Right kidney (tissue), 9 donors: ENCODE measurements at places on chromosomes 6 and 20.

DNA sequence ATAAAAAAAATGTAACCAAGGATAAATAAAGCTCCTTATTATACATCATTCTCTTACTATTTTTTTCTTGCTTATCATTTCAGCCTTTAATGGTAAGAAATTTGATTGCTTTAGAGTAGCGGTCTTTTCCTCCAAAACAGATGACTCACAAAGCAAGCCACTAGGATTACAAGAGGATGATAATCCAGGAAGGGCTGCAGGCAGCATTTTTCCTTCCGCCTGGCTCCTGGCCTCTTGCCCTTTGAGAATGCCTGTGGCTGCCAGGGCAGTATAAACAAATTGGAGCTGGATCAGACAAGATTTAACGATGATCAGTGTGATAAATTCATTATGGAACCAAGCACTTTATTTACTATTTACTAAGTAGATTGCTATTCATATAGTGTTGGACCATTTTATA, 9.7 kb upstream of the FBXL4 start:
- DNase-seq: no peak

DNA sequence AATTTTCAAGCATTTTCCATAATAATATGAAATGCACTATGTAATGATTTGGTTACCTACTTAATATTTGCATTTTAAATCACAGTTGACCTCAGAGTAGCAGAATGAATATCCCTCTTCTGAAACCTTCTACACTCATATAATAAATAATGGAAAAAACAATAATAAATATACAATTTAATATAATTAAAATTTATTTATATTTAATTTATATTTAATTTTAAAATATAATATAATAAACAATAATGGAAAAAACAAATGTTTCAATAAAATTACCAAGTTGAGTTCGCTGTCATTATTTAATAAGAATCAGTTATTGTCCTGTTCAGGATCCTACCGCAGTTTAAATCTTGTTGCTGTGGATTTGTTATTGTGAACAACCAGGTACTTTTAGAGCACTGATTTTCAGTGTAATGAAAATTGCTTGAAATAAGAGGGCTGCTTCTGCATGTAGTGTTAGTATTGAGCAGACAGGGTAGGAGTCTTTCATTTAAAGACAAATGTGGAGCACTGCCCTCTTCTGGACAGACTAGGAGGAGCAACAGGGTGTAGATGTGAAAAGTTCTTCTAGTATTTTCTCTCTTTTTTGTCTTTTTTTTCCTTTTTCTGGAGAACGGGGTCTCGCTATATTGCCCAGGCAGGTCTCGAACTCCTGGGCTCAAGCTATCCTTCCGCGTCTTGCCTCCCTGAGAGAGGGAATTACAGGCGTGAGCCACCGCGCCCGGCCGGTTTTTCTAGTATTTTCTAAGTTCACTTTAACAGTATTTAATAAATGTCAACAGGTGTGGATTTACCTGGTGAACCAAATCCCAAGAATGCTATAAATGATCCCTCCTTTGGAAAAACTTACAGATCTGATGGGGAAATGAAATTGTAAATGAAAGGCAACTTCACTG, 13.6 kb downstream of the TRAPPC3L start:
- DNase-seq: no peak

GRCh38 chr6:3813150-3813780, 35.9 kb upstream of the FAM50B start:
- DNase-seq: no peak

GRCh38 chr20:1122388-1123315, 4.2 kb downstream of the PSMF1 start:
- DNase-seq: no peak

- no peak for DNase-seq
These were observed 138.4 kb upstream of the TENT5A start for GRCh38 chr6:81890846-81891245.

GRCh38 chr6:169158174-169158573, 95.5 kb downstream of the THBS2 start:
- peak; percentile 56 for DNase-seq

GRCh38 chr6:1091900-1092299, 220.0 kb upstream of the FOXQ1 start:
- no peak for DNase-seq

DNA sequence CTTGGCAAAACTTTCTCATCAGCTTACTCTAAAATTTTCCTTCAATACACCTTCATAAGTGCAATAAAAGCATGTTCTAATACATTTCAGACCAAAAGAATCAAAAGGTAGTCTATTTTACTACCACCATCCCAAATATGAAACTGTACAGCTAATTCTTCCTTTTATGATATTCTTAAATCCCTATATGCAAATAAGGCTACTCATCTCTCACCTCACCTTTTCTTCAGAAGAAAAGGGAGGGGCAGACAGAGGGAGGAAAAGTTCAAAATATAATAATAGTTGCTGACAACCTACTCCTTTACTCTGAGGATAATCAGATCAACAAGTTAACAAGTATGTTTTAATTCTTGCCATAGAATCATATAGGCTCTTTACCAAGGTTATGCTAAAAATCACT, 7.4 kb downstream of the C6orf120 start:
- no peak for DNase-seq
